Cardiac septum (tissue), 1 donor: ENCODE measurements at places on chromosomes 1 and 21.
A peak's percentile ranks its signal among the peaks of the same experiment; 100 is the strongest.

GRCh38 chr1:79667166-79667565, 660.6 kb upstream of the ADGRL4 start:
- DNase-seq: no peak

DNA sequence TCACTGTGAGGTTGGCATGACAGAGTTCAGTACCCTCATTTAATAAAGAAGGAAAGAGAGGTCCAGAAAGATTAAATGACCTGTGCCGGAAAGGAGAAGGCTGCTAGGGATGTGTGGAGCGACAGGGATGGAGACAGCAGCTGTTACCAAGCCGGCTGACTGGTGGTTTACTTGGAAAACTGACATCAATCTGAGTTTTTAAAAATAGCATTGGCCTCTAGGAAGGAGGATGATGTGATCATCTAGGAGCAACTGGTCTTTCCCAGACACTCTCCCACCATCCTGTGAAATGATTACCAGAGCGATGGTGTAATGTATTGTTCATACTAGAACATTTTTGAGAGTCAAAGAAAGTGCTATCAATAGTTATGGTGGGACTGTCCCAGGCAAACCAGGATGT, 154.4 kb downstream of the ZSCAN20 start:
- no peak for DNase-seq

DNA sequence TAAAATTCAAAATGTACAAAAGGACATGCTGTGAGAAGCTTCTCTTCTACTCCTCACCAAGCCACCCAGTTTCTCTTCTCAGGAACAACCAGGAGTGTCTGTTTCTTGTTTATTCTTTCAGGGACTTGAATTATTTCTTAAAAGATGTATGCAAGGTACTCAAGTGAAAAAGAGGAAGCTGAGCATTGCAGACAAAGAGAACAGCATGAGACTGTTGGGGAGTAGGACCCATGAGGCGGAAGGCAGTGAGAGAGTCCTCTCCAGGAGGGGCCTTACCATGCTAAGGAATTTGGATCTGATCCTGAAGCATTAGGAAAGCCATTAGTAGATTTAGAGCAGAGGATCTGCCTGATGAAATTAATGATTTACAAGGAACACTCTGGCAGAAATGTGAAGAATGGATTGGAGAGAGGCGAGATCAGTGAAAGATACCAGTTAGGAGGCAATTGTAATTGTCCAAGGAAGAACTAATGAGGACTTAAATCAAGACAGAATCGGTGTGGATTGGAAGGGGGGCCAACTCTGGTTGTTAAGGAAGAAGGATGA, 14.7 kb upstream of the SSX2IP start:
- DNase-seq: no peak

GRCh38 chr1:61472876-61473275, 252.1 kb downstream of the TM2D1 start:
- DNase-seq: no peak

GRCh38 chr1:84366786-84367185, 31.5 kb upstream of the DNASE2B start:
- DNase-seq: no peak

- DNase-seq: no peak
These were observed 17.4 kb upstream of the CD1D start for GRCh38 chr1:158163000-158163947.

- DNase-seq: no peak
These were observed 37.8 kb upstream of the PRELP start for GRCh38 chr1:203437696-203438315.

DNA sequence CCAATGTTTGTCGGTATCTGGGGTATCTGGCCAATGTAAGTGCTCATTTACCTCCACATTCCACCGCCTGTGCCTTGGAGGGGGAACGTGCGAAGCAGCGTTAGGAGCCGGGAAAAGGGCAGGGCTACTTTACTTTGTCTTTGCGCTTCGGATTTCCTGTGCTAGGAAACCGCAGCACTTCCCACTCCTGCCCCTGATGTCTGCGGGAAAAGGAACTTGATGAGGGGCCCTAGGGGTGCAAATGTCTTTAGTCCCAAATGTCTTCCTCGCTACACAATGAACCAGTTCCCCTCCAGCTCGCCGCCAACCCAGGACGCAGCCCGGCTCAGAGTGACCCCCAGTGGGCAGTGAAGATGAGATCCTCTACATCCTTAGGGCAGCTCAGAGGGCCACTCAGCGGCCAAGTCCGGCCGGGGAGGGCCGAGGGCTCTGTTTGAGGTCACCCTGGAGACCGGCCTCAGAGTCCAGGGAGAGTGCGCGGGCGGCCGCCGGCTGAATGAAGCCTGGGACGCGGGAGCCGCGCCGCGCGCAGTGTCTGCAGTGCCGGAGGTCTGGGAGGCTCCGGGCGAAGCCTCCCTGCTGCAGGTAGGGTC, at the start of gene DYNLT5:
Gene DYNLT5 (plus strand): TSS at position 460 of the 593 bp plus-strand sequence. CDS start 2,200 bp downstream, outside the sequence.
- peak; percentile 90 for DNase-seq

- no peak for DNase-seq
These were observed 11.0 kb downstream of the PRKCZ start for GRCh38 chr1:2061065-2061778.

GRCh38 chr1:184734980-184735379, 19.7 kb downstream of the EDEM3 start:
- no peak for DNase-seq

- DNase-seq: no peak
These were observed 186.5 kb upstream of the CTTNBP2NL start for GRCh38 chr1:112209493-112209892.

DNA sequence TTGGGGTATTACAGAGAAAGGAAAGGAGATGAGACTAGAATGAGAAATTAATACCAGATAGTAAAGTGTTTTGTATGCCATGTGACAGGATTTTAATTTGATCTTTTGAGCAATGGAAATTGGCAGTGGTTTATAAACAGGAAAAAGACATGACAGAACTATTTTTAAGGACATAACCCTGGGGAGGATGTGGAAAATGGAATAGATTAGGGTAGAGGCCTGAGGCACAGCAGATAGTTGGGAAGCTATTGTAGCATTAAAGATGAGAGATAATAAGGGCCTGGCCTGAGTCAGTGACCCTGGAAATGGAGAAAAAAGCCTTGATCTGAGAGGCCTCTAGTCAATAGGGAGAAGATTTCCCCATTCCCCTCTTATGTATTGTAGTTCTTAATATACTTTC, 22.1 kb upstream of the KCNA3 start:
- no peak for DNase-seq

- DNase-seq: no peak
These were observed 24.4 kb downstream of the SNAP47 start for GRCh38 chr1:227759341-227760300.

DNA sequence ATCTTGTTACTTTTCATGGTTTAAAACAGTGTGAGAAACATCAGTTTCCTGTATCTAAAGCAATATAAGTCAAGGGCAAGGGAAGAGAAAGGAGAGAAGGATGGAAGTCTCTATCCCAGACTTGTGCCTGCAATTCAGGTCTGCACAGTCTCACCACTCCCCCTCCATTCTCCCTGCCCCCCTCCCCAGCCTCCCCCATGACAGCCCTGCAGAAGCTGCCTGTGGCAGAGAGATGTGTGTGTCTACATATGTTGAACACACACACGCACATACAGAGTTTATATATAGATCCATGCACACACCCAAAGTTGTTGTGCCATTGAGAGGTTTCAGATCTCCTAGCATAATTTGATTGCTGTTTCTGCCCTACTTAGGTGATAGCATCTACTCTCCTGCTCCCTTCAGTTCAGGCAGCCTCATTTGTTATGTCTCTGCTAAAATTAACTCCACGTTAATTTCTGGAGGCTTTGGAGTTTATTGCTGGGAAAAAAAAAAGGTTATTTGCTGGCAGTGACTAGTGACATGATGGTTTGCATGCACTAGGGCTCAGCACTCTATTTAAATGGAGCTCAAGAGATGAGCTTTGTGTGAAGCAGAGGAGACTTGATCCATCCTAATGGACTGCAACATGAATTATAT, 124.9 kb upstream of the SMYD2 start:
- no peak for DNase-seq

DNA sequence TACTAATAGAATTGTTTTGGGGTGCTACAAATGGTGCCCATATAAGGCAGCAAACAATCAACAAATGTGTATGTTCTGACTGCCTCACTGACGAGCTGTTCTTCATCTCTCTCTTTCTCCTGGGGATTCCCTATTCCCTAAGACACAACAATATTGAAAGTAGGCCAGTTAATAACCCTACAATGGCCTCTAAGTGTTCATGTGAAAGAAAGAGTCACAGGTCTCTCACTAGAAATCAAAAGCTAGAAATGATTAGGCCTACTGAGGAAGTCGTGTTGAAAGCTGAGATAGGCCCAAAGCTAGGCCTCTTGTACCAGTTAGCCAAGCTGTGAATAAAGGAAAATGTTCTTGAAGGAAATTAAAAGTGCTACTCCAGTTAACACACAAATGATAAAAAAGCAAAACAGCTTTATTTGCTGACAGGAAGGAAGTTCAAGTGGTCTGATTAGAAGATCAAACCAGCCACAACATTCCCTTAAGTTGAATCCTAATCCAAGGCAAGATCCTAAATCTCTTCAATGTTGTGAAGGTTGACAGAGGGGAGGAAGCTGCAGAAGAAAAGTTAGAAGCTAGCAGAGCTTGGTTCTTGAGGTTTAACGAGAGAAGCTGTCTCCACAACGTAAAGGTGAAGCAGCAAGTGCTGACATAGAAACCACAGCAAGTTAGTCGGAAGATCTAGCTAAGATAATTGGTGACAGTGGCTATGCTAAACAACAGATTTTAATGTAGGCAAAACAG, 26.3 kb downstream of the ATP2B4 start:
- no peak for DNase-seq

DNA sequence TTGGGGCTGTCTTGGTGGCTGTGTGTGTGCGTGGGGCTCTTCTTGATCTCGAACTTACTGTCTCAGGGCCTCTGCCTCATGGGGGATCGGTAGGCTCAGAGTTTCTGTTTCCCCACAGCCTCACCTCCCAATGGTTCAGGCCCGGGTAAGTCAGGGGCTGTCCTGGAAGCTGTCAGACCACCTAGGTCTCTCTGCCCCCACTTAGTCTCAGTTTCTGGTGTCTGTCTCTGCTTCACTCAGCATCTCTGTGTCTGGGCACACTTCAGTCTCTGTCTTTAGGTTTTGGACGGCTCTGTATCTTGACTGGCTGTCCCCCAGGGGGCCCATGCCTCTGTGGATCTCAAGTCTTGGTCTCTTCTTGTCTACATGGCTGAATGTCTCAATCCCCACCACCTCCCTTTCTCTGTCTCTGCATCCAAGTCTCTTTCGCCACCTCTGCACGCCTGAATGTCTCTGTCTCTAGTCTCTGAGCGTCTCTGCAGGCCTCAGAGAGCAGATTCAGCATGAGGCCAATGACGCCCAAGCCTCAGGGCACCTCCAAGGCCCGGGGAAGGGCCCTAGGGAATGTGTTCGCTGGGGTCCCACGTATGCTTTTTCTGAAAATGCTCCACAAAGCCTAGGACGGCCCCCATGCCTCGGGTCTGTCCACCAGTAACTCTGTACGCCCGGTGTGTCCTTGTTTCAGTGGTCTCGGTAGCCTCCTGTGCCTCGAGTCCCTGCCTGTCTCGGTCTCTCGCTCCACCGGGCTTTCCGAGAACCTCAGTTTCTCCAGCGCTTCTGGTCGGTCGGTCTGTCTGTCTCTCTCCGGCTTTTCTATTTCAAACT, 818 bp downstream of the FHL3 start:
- DNase-seq: no peak

- DNase-seq: no peak
These were observed 45.0 kb downstream of the EVI5 start for GRCh38 chr1:92739669-92740524.

DNA sequence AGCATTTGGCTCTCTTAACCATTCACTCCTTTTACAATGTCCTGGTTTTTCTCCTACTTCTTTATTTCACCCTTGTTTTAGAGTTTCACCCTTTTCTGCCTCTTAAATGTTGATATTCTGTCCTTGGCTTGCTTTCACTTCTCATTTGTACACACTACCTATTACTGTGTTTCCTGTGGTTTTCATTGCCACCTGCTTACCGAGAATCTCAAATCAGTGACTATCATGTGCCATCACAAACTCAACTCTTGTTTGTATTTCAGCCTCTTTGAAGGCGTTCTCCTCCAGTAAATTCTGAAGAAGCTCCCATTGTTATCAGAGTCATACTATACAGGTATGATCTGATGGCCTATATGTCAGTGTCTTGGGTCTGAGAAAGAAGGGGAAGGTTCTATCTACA, 65.7 kb downstream of the NPHS2 start:
- DNase-seq: no peak

GRCh38 chr1:52240592-52241210, 98.8 kb downstream of the ZFYVE9 start:
- no peak for DNase-seq

DNA sequence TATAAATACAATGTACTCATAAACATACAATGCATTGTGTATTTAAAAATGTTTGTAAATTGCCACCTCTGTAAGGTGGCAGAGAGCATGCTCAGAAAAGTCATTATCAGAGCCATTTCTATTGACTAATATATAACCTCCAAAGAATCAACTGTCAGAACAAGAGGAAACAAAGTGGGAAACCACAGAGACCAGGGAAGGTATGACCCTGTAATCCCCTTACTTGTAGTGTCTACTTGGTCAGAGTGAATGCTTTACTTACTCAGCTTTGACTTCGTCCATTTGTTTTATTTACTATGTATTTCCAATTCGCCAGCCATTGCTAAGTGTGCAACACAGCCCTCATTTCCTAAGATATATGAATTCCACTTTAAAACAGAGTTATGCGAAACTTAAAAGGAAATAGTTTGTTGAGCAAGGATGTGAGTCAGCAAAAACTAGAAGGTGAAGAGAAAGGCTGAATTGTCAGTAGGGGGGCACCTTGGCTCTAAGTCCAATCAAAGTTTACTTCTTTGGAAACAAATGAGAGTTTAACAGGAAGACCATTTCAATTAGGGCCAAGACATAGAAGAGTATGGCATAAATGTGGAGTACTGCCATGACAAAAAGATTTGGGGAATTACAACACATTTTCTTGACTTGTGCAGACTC, 671.7 kb upstream of the PTBP2 start:
- no peak for DNase-seq

GRCh38 chr1:172955161-172955815, 95.5 kb downstream of the TNFSF18 start:
- no peak for DNase-seq

GRCh38 chr1:14027099-14027498, 327.1 kb downstream of the PRDM2 start:
- DNase-seq: no peak

DNA sequence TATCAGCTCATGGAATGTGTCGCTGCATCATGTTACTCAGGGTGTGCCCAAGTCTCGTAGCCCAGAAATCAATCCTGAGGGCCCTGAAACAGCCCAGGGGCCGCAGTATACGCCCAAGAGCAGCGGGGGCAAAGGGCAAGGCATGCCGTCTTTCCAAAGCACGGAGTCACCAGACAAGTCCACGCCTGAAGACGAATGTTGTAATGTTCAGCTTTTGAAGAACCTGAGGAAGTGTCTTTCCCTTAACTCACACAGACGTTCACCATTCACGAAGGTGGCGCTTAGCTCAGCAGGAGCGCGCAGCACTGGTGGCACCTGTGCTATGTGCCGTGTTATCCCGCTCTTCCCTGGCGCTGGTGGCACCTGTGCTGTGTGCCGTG, 18.8 kb upstream of the PWP2 start:
- DNase-seq: no peak
